Activated CD4-positive, alpha-beta T cell treated with anti-CD3 and anti-CD28 coated beads, Interleukin-2, amount 50 U/mL, for 16 hours (primary cell): ENCODE measurements at places on chromosomes 4 and X.
A peak's percentile ranks its signal among the peaks of the same experiment; 100 is the strongest.

DNA sequence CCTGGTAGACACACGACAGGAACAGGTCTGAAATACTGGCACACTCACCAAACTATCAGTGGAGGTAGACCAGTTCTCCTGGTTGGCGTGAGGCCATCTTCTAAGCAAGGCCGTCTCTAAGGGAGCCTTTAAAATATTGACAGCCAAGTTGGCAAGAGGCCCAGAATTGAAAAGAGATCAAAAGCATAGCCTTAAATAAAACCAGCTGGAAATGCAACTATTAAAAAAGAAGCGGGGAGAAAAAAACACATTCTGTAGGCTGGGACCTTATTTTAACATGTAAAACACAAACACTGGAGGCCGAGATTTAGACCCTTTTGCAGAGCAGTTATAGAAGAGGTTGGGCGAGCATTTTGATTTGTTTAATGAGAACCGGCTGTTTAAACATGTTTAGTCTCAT, 233.0 kb upstream of the CLNK start:
- DNase-seq: no peak

GRCh38 chrX:153782313-153782712, 1.5 kb downstream of the SRPK3 start:
- DNase-seq: no peak

- no peak for DNase-seq
Measured at GRCh38 chr4:38740303-38740702, 42.5 kb downstream of the TLR10 start.

GRCh38 chr4:140654495-140654814, 85.7 kb upstream of the UCP1 start:
- DNase-seq: no peak

- no peak for DNase-seq
Measured at GRCh38 chrX:136975684-136976470, 57.9 kb downstream of the GPR101 start.

DNA sequence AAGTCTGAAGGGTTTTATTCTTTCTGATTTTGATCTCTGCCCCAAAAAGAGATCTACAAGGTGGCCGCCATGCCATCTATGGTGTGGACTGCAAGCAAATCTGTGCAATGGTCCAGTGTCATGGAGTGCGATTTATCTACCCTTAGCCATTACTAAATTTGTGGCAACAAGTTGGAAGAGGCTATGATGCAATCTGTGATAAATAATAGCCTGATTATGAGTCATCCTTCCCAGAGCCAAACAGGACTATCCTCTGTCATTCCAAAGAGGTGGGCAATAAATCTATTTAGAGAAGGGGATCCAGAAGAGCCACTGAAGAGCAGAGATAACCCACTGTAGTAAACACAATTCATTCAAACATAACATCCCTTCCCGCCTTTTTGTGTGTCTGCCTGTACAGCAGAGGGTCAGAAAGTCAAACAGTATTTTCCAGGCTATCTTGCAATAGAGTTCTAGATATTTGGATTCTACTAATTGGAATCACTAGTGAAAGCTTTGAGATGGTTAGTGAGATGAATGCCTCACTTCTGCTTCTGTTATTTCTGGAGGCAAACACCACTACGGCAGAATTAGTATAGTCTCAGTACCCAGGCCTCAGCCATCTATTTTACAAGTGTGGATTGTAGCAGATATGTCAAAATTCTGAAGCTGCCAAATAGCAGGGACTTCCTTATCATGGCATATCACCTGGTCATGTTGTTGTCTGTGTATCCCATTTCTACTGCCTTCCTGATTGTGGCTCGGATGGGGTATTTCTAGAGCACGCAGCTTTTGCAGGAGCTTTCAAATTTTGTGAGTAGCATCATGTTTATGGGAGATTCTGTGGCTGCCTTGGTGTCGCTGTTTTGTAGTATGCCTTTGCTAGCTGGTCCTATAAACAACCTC, 192.0 kb downstream of the SMIM20 start:
- DNase-seq: no peak

DNA sequence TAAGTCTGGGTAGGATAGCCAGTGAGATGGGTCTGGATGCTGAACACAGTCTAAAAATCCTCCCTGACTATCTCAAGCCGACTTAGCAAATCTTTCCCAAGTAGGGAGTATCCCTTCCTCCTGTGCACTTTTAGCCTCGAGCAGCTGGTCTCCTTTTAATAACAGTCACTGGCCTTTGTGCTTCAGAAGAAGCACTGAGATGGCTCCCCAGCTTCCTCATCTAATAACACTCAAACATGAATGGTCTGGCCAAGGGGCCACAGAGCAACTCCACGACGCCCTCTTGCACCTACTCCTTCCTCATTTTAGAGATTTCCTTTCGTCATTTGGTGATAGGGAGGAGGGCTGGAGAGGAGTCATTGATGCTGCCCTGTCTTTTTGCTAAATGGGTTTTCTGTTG, 78.8 kb upstream of the TMEM150C start:
- no peak for DNase-seq

DNA sequence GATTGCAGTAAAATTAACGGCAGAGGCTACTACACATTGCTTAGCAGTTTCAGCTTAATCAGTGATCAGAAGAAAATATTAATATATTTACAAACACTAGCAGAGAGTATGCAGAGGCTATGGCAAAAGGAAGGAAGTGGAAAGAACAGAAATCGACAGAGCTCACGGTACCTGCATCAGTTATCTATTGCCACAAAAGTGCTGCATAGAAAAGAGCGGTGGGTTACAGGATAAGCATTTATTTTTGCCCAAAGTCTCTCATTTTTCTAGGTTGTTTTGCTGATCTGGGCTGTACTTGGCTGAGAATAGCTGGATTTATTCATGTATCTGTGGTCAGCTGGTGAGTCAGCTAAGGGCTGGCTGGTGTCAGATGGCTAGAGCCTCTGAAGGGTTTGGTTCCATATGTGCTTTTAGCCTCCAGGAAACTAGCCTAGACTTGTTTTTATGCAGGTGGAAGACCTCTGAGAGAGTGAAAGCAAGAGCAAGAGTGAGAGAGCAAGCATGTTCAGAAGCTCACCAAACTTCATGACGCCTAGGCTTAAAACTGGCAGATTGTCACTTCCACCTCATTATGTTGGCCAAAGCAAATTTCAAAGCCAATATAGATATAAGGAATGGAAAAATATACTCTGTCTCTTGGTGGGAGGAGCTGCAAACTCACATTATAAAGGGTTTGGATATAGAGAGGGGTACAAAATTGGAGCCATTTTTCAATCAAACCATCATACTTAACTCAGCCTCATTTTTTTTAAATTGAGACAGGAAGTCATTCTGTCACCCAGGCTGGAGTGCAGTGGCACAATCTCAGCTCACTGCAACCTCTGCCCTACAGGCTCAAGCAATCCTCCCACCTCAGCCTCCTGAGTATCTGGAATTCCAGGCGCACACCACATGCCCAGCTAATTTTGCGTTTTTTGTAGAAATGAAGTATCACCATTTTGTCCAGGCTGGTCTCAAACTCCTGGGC, 153.2 kb upstream of the RPL34 start:
- DNase-seq: peak; percentile 41

GRCh38 chrX:151359931-151360871, 36.8 kb upstream of the VMA21 start:
- peak; percentile 38 for DNase-seq

- peak; percentile 3 for DNase-seq
Measured at GRCh38 chr4:113921089-113921794, 58.2 kb downstream of the ARSJ start.

- DNase-seq: no peak
Measured at GRCh38 chrX:43375136-43375535, 281.0 kb upstream of the MAOA start.
